ENCODE measurements at places on chromosomes 5 and 9.

- DNase-seq = no peak
Measured at GRCh38 chr9:34793428-34793827, 83.5 kb upstream of the CCL21 start.

GRCh38 chr9:87227456-87227855, 270.2 kb upstream of the DAPK1 start:
- no peak for DNase-seq

- peak; percentile 84 for DNase-seq
Measured at GRCh38 chr9:128254855-128255759, 20.7 kb downstream of the GOLGA2 start.

DNA sequence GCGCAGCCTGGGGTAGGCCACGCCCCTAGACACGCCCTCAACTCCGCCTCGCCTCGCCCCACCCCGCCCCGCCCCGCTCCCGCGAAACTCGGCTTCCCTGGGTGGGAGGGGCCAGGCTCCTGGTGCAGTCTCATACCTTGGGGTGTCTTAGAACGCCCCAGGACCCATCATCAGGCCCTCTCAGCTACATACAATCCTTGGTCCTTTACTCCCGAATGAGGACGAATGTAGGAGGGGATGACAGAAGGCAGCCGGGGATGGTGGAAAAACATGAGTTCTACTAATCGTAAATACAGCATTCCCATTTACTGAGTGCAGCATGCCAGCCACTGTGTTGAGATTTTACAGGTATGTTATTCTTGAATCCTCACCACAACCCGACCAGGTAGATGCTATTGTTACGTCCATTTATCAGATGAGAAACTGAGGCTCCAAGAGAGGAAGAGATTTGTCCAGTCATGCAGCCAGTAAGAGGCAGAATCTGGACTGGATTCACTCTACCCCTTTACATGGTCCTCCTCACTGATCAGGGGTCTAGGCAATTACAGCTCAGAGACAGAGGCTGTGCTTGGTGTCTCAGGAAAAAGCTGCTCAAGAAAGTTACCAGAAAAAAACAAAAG, 6.8 kb downstream of the SH2D3C start:
- DNase-seq = no peak

GRCh38 chr9:127521919-127522304, 70.6 kb downstream of the LRSAM1 start:
- DNase-seq = peak; percentile 40

DNA sequence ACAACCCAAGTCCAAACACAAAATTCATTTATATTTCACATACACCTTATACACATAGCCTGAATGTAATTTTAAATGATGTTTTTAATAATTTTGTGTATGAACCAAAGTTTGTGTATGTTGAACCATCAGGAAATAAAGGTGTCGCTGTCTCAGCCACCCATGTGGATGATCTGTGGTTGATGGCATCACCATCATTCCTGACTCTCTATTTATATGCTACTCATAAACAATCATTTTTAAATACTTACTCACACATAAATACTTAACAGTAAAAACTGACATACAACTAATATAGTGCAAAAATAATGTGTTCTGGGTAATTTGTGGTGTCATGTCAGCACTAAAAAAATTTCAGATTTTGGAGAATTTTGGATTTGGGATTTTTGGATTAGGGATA, 38.4 kb downstream of the SMC5 start:
- no peak for DNase-seq

DNA sequence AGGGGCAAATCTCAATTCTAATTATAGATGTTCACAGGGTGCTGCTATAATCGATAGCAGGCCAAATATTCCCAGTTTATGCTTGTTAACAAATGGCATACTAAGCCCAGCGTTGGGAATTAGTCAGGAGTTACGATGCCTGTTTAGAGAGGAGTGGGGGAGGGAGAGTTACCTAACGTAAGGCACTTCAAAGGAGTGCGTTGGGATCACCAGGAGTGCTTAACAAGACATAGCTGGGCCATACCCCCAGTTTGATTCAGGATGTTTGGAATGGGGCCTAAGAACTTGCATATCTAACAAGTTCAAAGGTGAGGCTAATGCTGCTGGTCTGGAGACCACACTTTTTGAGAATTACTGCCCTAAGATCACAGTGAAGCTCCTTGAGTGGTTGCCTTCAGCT, 14.5 kb upstream of the SRP19 start:
- DNase-seq = no peak

DNA sequence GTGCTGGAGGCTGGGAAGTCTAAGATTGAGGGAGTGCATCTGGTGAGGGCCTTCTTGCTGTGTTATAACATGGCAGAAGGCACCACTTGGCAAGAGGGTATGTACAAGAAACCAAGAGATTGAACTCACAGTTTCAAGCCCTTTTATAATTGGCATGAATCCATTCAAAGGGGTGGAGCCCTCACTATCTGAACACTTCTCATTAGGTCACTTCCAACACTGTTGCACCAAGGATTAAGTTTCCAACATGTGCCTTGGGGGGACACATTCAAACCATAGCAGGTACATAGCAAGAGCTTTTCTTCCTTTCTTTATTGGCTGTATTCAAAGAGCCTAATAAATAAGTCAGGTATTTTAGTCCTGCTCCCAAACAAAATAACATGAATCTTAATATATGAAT, 62.7 kb downstream of the PRELID2 start:
- DNase-seq = no peak

DNA sequence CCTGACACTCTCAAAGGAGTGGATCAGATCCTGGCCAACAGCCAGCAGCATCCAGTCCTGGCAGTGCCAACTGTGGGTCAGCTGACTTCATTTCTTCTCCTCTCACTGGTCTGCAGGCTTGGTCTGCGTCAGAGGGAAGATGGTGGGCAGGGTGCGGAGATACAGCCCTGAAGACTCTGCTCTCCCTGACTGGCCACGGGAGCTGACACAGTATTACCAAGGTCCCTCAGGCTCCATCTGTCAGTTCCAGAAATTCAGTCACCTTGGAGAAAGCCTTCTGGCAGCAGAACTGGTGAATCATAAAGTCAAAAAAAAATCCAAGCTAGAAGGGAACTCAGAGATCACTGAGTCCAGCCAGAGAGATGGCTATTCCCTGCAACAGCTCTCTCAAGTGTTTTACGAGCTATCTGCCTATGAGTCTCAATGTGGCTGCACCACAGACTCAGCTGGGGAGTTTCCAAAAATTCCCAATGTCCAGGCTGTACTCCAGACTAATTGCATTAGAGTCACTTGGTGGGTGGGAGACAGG, 27.9 kb downstream of the C1QTNF2 start:
- DNase-seq = no peak

DNA sequence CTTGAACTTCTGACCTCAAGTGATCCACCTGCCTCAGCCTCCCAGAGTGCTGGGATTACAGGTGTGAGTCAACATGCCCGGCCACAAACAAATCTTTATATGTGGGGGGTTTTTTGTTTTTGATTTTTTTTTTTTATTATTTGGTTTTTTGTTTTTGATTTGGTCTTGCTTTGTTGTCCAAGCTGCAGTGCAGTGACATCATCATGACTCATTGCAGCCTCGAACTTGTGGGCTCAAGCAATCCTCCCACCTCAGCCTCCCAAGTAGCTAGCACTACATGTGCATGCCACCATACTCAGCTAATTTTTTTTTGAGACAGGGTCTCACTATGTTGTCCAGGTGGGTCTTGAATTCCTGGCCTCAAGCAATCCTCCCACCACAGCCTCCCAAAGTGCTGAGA, 42.4 kb downstream of the ALDH7A1 start:
- DNase-seq = no peak

DNA sequence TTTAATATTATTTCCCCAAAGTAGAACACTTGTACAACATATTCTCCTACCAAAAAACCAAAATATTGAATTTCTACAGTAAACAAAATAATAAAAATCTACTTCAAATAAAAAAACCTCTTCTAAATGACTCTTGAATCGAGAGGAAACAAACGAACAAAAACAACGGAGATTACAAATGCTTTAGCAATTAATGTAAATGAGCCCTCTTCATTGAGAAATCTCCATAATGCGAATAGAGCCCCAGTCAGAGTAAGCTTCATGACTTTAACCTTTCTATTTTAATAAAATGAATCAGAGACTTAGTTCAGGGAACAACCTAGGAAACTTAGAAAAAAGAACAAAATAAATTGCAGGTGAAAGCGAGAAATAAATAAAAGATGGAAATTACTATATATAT, 129.3 kb upstream of the SEMA6A start:
- no peak for DNase-seq

DNA sequence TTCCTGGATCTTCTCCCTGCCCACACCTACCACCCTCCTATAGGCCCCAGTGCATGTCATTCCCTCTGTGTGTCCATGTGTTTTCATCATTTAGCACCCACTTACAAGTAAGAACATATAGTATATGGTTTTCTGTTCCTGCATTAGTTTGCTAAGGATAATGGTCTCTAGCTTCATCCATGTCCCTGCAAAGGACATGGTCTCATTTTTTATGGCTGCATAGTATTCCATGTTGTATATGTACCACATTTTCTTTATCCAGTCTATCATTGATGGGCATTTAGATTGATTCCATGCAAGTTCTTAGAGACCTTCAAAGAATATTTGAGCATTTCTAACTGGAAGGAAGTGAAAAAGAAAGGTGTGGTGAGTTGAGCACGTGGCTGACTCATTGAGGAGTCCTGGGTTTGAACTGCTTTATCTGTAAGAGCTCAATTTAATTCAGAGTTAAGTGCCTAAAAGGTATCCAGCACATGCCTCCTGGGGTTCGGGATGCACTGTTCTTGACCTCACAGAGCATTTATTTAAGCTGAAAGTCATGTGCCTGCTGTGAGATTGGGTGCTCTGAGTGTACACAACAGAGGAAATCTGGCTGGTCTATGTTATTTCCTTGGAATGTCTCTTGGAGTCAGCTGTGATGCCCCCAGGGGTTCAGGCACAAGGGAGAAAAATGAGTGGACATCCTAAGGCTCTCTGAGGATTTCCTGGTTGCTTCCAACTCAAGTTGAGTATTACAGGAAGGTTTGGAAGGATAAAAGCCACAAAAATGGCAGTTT, 56.4 kb downstream of the SH3GL2 start:
- no peak for DNase-seq

- DNase-seq = no peak
Measured at GRCh38 chr9:104746798-104747197, 685 bp upstream of the NIPSNAP3A start.

- no peak for DNase-seq
Measured at GRCh38 chr5:116441223-116441622, 133.4 kb downstream of the SEMA6A start.

DNA sequence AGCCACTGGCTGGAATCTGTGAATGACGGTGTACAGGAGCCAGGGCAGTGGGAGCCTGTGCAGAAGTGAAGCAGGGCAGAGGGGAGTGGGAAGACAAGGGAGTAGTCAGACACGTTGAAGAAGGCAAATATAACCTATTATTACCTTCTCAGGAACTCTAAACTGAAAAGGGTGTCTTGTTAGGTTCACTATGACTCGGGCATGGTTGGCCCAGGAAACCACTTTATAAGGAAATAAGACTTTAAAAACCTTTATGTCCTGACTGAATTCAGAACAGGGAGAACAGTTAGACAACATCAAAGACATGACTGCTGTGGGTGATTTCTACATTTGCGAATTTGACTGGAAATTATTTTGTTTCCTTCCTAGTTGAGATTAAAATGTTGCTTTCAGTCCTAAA, 107.5 kb downstream of the ACER2 start:
- no peak for DNase-seq

DNA sequence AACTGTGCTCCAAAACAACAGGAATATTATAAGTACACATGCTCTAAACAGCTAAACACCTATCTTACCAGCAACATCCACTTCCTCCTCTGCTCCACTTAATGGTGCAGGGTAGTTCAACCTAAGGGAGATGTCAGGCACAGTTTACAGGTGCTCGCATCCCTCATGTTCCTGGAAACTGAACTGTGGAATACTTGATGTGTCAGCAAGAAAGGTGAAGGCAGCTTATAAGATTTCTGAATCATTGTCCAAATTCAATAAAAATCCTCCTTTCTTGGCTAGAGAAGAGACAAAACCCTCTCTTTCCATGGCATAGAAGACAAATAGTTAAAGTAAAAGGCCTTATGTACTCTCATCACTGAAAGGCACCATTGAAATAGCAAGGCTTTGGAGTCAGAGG, 272.2 kb downstream of the FBXL7 start:
- DNase-seq = no peak

GRCh38 chr9:121222524-121223171, 21.0 kb upstream of the RAB14 start:
- no peak for DNase-seq

- no peak for DNase-seq
Measured at GRCh38 chr5:76025069-76025468, 58.1 kb upstream of the SV2C start.

- no peak for DNase-seq
Measured at GRCh38 chr9:12785260-12785770, 10.5 kb downstream of the LURAP1L start.

DNA sequence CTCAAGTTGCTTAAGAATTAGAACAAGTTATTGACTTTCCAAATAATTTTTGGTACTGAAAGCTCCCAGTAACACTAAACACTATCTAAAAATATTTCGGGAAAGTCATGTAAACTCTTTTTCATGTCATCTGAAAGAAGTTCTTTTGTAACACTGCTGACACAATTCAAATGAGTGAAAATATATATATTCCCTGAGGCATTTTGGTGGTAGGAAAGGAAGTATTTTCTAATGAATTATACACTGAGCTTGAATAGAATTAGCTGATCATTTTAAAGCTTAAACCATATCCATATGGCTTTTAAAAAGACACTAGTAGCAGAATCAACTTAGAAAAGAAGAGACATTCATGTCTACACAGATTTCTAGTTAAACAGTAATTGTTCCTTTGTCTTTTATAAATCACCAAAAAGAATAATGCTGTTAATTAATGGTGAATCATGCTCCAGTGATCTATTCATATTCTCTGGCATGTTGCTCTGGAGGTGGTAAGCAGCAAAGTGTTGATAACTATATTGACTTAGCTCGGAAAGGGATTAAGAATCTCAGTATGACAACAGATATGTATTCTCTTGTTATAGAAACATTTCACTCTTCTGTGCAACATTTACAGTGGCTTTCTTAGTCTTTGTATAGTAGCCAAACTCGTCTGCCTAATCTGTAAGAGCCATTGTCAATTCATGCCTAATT, 27.4 kb upstream of the RFX3 start:
- DNase-seq = no peak

- no peak for DNase-seq
Measured at GRCh38 chr5:54807421-54807820, 178.0 kb downstream of the ESM1 start.

DNA sequence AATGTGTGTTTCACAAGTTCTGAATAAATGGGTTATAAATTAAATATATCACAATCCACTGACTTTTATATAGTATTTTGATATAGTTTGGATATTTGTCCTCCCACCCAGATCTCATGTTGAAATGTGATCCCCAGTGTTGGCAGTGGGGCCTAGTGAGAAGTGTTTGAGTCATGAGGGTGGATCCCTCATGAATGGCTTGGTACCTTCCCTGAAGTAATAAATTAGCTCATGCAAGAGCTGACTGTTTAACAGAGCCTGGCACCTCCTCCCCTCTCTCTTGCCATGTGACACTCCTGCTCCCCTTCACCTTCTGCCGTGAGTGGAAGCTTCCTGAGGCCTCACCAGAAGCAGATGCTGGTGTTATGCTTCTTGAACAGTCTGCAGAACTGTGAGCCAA, 127.9 kb upstream of the PALM2AKAP2 start:
- no peak for DNase-seq

All from ecto neural progenitor cell (in vitro differentiated cells).